CD4-positive, alpha-beta T cell treated with Interleukin-6 for 4 hours (primary cell): ENCODE measurements at places on chromosomes 13 and 19.
A peak's percentile ranks its signal among the peaks of the same experiment; 100 is the strongest.

GRCh38 chr13:38979891-38980749, 10.5 kb downstream of the STOML3 start:
- DNase-seq: no peak

DNA sequence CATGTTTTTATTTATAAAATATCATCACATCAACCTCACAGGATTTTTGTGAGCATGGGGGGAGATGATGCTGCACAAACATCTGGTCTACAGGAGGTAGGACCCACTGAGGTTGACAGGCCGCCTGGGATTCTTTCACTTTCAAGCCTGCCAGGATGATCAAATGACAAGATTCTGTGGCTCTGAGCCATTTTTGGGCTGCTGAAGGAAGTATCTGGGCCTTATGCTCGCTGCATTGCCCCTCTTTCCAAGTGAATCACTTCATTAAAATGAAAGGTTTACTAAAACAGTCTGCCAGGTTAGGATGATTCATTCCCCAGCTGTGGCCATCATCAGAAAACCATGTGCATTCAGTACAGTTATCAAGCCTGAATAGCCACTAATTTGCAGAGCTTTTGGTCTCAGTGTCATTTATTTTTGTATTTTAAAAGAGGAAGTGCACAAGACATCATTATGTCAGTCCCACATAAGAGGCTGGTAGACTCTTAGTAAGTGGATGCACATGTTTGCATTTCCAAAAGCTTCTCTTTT, 34.4 kb downstream of the STARD13 start:
- no peak for DNase-seq

DNA sequence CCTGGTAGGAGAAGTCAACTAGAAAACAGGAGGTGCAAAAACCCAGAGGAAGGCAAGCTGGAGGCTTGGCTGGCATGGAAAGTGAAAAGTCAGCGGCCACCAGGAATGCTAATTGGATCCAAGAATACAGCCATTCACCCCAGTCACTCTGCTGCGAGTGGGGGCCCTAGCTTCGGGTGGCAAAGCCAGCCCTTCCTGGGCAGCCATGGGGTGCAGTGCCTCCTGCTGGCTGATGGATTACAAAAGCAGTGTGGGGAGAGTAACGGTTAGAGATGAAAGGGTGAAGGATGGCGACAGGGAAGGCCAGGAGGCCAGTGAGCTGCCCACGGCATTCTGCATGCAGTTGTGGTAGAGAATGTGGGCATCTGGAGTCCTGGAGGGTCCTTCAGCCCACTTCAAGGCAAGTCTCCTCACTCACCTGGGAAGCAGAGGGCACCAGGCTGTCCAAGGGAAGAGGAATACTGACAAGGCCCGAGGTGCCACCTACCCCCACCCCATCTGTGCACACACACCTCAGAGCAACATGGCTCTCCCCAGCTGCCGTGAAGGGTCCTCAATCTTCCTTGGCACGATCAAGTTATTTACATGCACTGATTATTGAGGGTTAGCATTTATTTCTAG, 20.3 kb upstream of the EPHX3 start:
- no peak for DNase-seq

GRCh38 chr13:73960474-73960873, 173.7 kb downstream of the KLF12 start:
- DNase-seq: no peak

- DNase-seq: no peak
Observed at GRCh38 chr13:48302871-48303358, 636 bp upstream of the RB1 start.

DNA sequence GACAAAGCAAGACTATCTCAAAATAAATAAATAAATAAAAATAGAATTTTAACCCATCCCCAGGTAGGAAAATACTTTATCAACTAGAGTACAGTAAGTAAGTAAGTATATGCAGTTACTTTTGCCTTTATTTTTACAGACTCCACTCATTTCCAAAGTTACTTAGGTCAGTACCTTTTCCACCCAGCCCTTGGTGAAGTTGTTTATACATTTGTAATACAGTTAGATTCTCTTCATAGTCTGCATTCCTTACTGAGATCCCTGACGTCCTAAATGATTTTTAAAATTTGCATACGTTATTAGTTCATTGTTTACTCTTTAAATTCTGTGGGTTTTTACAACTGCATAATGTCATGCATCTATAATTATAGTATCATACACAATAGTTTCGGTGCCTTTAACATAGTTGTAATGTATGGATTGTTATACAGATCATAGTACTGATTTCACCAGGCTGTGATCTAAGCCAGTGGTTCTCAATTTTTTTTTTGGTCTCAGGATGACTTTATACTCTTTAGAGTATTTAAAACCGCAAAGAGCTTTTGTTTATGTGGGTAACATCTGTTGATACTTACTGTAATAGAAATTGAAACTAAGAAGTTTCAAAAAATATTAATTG, 10.4 kb downstream of the SETDB2 start:
- no peak for DNase-seq

- DNase-seq: no peak
Observed at GRCh38 chr13:102090532-102090931, 311.3 kb downstream of the FGF14 start.

DNA sequence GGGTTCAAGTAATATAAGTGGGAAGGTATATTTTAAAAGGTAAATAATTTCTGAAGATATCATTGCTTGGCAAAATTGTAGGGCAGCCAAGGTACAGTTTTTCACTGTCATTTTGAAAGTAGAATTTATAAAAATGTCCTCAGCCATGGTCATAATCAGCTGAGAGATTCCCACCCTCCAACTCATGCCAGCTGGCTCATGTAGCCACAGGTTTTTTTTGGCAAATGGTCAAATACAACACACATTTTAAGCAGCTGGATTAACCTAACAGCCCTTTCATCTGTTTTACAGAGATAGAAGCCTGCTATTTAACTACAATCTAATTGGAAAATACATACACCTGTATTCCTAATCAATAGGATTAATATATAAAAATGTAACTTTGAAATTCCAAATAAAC, 619.2 kb upstream of the SGCG start:
- no peak for DNase-seq

DNA sequence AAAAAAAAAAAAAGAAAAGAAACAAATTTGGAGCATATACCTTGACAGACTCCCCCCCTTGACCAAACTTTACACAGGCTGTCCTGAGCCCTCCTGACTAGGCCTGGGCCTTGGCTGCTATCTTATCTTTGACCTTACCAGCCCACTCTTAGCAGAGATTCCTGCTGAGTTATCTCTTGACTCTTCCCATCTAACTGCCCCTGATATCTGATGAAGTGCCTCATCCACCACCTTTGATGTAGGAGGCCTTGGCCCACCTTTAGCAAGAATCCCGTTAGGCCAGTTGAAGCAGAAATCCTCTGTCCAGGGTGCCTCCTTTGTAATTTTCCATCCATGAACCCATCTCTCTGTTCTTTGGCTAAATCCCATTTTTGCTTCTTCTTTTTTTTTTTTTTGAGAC, 43.6 kb downstream of the NLRP12 start:
- DNase-seq: no peak

- DNase-seq: no peak
Observed at GRCh38 chr13:21310220-21310619, 133.8 kb downstream of the MRPL57 start.

- no peak for DNase-seq
Observed at GRCh38 chr19:871446-872265, 12.2 kb downstream of the CFD start.

DNA sequence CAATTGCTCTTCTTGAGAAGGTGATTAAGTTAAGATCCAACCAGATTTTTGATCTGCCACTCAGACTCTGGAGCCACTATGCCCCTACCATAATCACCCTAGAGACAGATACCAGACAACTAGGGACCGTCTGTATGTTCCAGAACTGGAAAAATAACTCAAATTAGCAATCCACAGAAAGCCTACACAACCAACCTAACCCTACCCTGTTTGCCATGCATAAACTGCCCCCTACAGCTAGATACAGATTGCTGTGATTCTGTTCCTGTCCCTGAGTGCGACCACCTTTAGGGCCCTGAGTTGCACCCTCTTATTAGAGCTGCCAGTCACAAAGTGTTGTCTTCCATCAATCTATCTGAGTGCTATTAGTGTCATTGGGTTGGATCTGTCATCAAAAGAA, 929.8 kb upstream of the SLITRK1 start:
- DNase-seq: no peak

DNA sequence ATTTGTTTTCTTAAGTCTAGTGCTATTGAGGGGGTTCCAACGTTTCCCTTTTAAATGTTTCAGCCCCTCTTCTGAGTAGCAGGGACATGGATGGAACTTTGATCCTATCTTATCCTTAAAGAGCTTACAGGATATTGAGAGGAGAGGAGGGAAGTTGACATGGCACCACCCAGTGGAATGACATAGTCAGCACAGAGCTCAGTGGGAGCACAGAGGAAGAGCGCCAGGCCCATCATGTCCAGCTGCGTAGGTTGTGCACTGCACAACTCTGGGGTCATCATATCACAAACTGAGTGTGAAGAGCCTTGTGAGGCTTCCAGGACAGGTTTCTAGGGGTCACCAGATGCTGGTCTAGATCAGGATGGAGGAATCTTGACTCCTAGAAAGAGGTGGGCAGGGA, 4.6 kb upstream of the CDC42EP5 start:
- DNase-seq: no peak

GRCh38 chr13:55410398-55411330, 1730.1 kb upstream of the PRR20A start:
- no peak for DNase-seq

GRCh38 chr13:27226991-27227390, 24.4 kb upstream of the RPL21 start:
- DNase-seq: no peak

DNA sequence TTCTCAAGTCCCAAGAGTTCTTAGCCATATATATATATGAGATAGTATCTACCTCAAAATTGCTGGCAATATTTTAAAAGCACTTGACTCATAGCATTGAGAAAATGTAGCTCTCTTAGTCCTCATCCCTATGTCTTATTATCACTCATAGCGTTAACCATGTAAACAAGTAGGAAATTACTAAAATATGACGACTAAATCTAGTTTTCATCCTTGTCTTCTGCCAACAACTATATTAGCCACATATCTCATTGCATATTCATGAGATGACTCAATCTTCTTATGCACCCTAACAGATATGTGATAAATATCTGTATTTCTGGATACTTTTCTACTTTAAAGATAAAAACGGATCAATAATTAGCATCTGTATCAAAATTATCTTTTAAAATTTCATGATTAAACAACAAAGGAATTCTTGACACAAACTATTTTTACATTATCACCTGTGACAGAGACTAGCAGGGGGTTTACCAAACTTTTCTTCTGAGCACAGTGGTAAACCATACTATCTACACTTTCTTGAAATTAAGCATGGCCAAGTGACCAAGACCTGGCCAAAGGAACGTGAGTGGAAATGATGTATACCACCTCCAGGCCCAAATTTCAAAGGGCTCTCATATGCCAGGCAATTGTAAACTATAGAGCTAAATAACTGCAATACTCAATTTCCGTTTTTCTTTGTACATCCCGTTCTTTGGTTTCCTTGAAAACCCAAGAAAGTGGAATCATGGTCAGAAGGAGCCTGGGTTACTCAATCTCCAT, 45.7 kb downstream of the ZC3H13 start:
- DNase-seq: no peak

GRCh38 chr13:39951301-39951700, 295.8 kb downstream of the COG6 start:
- no peak for DNase-seq

DNA sequence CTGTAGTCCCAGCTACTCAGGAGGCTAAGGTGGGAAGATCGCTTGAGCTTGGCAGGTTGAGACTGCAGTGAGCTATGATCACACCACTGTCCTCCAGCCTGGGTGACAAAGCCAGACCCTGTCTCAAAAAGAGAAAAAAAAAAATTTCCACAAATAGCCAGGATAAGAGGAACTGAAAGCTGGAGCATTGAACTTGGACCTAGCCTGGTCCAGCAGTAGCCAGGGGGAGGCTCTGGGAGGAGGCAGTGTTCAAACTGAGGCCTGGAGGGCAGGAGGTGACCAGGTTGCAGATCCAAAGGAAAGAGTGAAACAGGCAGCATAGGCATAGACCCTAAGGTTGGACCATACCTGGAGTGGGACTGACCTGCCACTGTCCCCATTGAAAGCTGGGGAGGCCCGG, 26.9 kb upstream of the PIK3R2 start:
- DNase-seq: no peak

GRCh38 chr19:49474542-49474924, 518 bp downstream of the FLT3LG start:
- no peak for DNase-seq

DNA sequence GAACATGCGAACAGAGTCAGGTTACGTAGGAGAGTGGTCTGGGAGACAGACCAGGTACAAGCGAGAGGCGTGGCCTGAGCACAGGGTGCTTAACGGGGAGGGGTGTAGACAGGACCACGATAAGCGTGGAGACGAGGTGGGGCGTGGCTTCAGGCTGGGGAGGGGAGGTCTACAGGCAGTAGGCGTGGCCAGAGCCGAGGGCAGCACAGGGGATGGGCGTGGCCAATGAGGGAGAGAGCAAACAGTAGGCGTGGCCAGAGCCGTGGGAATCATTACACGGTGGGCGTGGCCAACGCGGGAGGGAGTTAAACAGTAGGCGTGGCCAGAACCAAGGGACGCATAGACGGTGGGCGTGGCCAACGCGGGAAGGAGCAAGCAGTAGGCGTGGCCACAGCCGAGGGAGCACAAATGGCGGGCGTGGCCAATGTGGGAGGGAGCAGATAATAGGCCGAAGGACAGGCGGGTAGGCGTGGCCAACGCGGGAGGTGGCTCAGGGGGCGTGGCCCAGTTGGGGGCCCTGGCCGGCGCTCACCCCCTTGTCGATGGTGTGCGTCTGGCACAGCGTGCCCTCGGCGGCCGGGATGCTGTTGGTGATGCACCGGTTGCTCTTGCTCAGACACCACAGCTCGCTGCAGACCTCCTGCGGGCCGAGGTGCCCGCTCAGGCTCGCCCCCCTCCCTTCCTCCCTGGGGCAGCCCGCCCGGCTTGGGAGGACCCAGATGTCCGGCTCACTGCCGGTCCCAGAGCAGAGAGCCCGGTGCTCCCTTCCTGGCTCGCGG, 15.2 kb upstream of the MYO1F start:
- DNase-seq: peak; percentile 97

GRCh38 chr13:110438211-110438610, 123.3 kb downstream of the RAB20 start:
- no peak for DNase-seq

DNA sequence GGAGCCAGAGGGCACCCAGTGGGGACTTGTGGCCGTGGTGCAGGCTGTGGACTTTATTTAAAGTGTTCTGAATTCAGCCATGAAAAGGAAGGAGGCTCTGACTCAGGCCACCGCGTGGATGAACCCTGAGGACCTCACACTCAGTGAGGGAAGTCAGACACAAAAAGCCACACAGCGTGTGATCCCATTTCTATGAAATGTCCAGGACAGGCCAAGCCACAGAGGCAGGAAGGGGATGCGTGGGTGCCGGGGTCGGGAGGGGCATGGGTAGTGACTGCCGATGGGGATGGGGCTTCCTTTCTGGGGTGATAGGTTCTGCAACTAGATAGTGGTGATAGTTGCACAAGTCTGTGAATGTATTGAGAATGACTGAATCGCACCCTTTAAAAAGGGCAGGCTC, 8.7 kb upstream of the ZBTB7A start:
- DNase-seq: no peak

GRCh38 chr19:13849991-13850909, 26.7 kb upstream of the NANOS3 start:
- DNase-seq: peak; percentile 76
